ENCODE measurements at places on chromosomes 1 and 21.

DNA sequence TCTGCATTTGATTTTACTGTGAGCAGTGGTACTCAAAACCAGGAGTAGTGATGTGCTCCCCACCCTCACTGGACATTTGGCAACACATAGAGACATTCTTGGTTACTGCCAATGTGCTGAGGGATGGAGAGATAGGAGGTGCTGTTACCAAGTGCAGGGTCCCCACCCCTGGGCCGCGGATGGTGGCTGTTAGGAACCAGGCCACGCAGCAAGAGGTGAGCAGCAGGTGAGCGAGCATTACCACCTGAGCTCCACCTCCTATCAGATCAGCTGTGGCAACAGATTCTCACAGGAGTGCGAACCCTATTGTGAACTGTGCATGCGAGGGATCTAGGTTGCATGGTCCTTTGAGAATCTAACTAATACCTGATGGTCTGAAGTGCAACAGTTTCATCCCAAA is 95.7 kb downstream of the AKT3 start:
- DNase-seq = no peak

DNA sequence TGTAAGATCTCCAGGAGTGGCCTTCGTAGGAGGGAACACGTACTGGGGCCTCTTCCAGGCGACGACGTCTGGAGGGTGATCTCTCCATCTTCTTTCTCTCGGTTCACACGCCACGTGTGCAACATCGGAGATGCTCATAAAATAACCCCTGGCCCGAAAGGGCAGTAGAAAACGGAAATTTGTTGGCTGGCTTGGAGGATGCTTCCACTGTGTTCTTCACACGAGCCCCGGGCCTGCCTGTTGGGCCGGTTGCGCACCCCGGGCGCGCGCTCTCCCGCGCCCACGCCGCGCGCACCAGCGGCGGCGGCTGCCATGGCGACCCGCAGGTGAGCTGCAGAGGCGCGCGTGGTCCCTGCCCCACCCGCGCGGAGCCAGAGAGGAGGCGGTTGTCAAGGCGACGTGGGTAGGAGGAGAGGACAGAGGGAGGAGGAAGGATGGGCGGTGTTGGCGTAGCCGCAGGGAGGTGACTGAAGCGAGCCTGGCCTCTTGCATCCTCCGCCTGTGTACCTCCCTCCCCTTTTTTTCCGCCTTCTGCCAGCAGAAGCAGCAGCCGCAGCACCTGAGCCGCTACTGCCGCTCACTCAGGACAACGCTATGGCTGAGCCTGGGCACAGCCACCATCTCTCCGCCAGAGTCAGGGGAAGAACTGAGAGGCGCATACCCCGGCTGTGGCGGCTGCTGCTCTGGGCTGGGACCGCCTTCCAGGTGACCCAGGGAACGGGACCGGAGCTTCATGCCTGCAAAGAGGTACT is at the start of gene ELAPOR1:
TSS of gene ELAPOR1 (plus strand) at position 526 of the 752 bp plus-strand sequence. CDS start at position 595, 69 bp downstream.
- DNase-seq = peak; percentile 95

DNA sequence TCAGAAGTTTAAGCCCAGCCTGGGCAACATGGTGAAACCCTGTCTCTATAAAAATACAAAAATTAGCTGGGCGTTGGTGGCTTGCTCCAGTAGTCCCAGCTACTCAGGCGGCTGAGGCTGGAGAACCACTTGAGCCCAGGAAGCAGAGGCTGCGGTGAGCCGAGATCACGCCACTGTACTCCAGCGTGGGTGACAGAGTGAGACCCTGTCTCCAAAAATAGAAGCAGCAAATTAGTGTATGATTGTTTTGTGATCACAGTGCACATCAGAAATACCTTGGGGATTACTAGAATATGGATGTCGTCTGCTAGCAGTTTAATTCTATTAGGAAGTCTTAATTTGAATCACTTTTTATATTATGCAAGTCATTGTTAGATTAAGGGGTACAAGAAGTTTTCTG is 59.0 kb downstream of the ZBTB17 start:
- no peak for DNase-seq

- no peak for DNase-seq
Measured at GRCh38 chr1:115977499-115978258, 1.4 kb downstream of the SLC22A15 start.

DNA sequence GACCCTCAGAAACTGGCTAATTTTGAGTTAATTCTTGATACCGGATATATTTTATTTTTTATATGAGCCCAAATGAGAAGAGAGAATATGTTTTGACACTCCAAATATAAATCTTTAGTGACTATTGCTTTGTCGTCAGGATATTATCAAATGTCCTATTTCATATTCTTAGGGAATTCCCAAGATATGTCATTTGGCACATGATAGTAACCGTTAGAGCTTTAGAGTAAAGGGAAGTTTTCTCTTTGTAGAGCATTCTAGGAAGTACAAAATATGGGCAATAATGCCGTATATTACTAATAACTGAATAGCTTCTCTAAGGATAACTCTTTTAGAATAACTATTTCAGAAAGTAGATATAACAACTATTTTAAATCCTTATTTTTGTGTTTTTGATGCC is 8.3 kb upstream of the AMY2B start:
- DNase-seq = no peak

DNA sequence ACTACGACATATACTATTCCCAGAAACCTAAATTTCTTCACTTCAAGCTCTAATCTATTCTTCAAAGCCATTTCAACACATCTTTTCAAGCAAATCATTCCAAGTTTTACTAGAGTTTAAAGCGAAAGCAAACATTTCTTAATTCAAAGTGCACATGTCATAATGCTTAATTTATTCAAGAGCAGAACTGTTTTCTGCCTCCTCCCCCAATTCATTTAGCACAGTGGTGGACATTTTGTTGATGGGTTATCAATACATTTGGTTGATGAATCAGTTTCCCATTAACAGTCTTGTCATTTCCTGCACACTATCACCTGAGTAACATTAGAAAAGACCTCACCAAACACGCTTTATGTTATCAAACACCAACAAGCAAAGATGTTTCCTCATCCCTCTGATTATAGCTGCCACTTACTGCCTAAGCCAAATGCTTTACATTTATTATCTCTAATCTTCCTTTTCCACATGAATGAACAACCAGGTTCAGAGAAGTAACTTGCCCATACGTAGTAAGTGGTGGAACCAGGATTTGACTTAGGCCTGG is 2.0 kb downstream of the SRSF4 start:
- no peak for DNase-seq

DNA sequence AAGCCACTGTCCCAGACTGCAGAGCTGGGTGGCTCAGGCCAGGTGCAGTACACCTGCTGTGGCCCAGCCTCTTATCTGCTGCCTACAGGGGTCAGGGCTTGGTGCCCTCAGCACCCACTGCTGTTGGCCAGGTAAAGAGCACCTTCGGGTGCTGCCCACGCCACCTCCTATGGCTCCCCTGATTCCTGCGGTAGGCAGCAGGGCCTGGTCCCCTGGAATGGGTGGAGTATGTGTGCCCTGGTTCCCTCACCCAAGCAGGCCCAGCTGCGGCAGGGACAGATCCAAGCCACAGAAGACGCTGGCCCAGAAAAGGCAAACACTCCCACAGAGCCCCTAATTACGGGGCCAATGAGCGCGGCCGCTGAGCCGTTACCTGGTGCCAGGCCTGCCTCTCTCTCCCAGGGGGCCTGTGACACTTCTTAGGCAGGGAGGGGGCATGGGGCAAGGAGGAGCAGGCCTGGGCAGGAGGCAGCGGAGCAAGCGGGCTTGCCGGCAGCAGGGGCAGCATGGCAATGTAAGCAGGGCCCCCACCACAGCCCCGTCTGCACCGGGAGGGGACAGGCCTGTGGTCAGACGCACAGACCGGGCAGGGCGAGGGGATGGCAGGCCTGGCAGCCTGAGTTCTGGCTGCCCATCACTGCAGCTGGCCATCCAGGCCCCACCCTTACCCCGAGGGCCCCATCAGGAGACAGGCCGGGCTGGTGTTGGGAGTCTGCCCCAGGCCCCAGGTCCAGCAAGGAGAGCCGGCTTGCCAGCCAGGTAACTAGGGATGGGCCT is 19.0 kb downstream of the ESPN start:
- DNase-seq = no peak

All from stimulated activated CD4-positive, alpha-beta T cell treated with anti-CD3 and anti-CD28 coated beads, Interleukin-2, amount 100 ng/mL, for 4 hours (primary cell).